ENCODE measurements at places on chromosomes 12 and 14.

GRCh38 chr12:80707830-80708258 is 410 bp downstream of the MYF6 start:
- no peaks in the 10 kb centered on the region for H3K36me3 ChIP-seq
- H3K4me3 ChIP-seq, result no peak overlapping the region
- no peak for DNase-seq
- no peak overlapping the region for H3K27ac ChIP-seq

GRCh38 chr12:111819191-111820158 is 22.6 kb upstream of the MAPKAPK5 start:
- H3K4me1 ChIP-seq, result no peaks in the 10 kb centered on the region
- DNase-seq, result no peak
- no peaks in the 10 kb centered on the region for H3K36me3 ChIP-seq
- H3K27ac ChIP-seq, result no peak overlapping the region
- peaks cover 32% of the 10 kb centered on the region for H3K27me3 ChIP-seq

- H3K4me1 ChIP-seq, result peaks cover 50% of the 10 kb centered on the region
- DNase-seq, result no peak
- H3K36me3 ChIP-seq, result peaks cover 19% of the 10 kb centered on the region
Measured at GRCh38 chr12:57781801-57782200, 786 bp upstream of the TSFM start.

- no peaks in the 10 kb centered on the region for H3K36me3 ChIP-seq
- DNase-seq, result no peak
- no peaks in the 10 kb centered on the region for H3K4me1 ChIP-seq
Measured at GRCh38 chr12:94699801-94700200, 49.4 kb upstream of the TMCC3 start.

GRCh38 chr12:9405886-9406563 is 197.8 kb upstream of the PZP start:
- no peaks in the 10 kb centered on the region for H3K4me1 ChIP-seq
- no peak overlapping the region for H3K4me3 ChIP-seq
- peaks cover 16% of the 10 kb centered on the region for H3K36me3 ChIP-seq
- no peak overlapping the region for H3K27ac ChIP-seq
- peaks cover 4% of the 10 kb centered on the region for H3K27me3 ChIP-seq

- H3K27me3 ChIP-seq, result no peaks in the 10 kb centered on the region
- no peak overlapping the region for H3K4me3 ChIP-seq
- H3K36me3 ChIP-seq, result no peaks in the 10 kb centered on the region
Measured at GRCh38 chr12:47035484-47035883, 43.9 kb upstream of the PCED1B start.

DNA sequence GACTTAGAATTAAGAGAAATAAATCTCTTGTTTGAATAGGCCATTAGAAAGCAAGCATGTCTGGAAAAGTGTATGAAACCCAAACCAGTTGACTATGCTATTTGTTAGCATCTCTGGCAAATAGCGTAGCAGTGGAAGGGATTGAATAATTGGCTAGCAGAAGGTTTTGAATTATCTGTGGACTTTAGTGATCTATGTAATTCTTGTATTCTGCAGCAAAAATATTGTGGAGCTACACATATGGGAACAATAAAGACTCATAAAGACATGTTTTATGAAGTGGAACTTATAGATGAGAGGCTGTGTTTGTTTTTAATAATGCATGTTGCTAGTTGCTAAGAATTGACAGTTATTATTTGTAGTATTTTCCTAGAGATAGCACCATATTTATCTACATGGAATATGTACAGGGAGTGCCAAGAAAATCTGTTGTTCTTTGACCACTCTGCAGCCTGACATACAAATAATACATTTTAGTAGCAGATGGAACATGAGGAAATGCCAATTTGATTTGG is 4.7 kb downstream of the SRGAP1 start:
- H3K27ac ChIP-seq, result no peak overlapping the region
- peaks cover 34% of the 10 kb centered on the region for H3K27me3 ChIP-seq
- H3K36me3 ChIP-seq, result no peaks in the 10 kb centered on the region
- H3K4me1 ChIP-seq, result peaks cover 5% of the 10 kb centered on the region
- H3K4me3 ChIP-seq, result no peak overlapping the region

DNA sequence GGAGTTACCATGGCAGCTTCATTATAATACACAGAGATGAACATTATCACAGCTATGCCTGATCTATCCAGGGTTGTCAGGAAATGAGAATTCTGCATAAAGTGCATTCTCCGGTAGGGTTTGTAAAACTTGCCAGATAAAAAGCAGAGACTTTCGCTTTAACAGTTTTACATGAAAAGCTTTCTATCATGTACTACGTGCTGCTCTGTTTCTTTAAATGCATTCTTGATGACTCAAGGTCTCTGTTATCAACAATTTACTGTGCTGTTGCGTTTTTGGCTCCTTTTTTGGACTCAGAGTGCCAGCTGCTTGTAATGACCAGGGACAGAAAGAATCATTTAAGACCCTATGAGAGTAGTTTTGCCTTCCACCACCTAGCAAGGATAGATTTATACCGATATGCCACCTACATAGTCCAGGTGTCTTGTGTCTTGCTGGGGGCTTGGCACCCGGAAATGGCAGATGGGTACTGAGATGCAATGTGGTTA is 371.2 kb downstream of the BTG1 start:
- peaks cover 38% of the 10 kb centered on the region for H3K4me1 ChIP-seq
- H3K27me3 ChIP-seq, result no peaks in the 10 kb centered on the region
- DNase-seq, result no peak
- H3K36me3 ChIP-seq, result no peaks in the 10 kb centered on the region
